ENCODE measurements at places on chromosomes 6 and 20.
A peak's percentile ranks its signal among the peaks of the same experiment; 100 is the strongest.

DNA sequence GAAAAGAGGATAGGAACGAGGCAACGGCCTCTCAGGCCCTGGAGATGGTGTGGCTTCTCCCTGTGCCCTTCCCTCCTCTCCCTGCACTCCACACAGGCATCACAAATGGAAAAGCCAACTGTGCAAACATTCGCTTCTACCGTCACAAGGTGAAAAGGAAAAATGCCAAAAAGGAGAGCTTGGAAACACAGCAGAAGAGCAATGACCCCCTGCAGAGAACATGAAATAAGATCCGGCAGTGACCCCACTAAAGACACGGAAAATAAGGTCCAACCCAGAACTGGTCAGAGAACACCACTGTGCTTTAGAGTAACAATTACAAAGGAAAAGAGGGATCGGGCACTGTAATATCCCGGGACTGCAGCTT, 63.0 kb downstream of the SLC22A23 start:
- DNase-seq, result no peak

- DNase-seq, result no peak
These were observed 6.2 kb downstream of the GRIK2 start for GRCh38 chr6:101399616-101400162.

GRCh38 chr6:223763-224162, 68.5 kb upstream of the DUSP22 start:
- peak; percentile 55 for DNase-seq

GRCh38 chr20:46898423-46898822, 3.8 kb downstream of the EYA2 start:
- no peak for DNase-seq

DNA sequence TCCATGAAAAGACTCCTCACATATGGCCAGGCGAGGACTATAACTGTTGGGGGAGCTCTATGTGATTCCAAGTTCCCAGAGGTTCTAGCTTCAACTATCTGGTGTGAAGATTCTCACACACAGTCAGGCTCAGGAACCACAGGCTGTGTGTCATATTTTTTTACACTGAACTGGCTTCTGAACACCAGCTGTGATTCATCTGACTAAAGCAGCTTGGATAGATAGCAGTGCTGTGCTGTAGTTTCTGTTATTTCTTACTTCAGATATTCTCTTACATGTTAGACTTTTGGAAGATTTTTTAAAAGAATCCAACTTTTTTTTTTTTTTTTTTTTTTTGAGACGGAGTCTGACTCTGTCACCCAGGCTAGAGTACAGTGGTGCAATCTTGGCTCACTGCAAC, 140.7 kb upstream of the MCHR2 start:
- peak; percentile 36 for DNase-seq
